ENCODE measurements at places on chromosomes 3 and 15.

GRCh38 chr3:116191409-116191808 lies 253.9 kb downstream of the LSAMP start:
- no peak for DNase-seq

- no peak for DNase-seq
These were observed 78.7 kb upstream of the ETV5 start for GRCh38 chr3:186187401-186188275.

- DNase-seq: no peak
These were observed 67.9 kb downstream of the CNTN4 start for GRCh38 chr3:2166552-2166951.

GRCh38 chr3:39284457-39284881 lies 4.6 kb upstream of the CX3CR1 start:
- DNase-seq: no peak

GRCh38 chr3:149058198-149058597 lies 28.1 kb downstream of the HLTF start:
- DNase-seq: no peak

GRCh38 chr3:51679777-51680176 lies 8.7 kb downstream of the TEX264 start:
- no peak for DNase-seq

DNA sequence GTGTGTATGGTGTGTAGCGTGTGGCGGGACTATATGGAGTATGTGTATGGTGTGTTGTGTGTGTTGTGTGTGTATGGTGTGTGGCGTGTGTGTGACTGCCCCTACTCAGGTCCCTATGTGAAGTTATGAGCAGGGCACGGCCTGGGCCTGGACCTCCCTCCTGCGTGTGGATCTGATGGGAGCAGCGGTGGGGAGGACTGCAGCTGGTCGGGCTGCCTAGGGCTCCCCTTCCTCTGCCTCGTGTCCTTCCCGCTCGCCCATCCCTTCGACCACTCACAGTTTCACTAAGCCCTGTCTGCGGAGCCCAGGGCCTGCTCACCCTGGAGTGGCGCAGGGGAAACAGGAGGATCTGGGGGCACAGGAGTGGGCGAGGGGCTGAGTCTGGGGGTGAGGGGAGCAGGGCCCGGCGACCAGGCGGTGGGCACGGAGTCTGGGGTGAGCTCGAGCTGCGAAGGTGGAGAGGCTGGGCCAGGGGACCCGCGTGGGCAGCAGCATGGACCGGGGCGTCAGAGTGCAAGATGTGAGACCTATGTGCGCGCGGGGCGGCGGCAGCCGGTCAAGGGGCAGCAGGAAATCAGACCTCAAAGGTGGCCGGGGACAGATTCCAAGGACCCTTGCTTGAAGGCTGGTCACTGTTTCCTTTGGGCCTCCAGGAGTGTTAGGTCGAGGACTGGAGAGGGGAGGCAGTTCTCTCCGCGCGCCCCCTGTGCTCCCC lies 26.6 kb downstream of the GABRA5 start:
- no peak for DNase-seq

GRCh38 chr3:42369304-42369703 lies 41.1 kb downstream of the LYZL4 start:
- no peak for DNase-seq

- no peak for DNase-seq
These were observed 9.0 kb downstream of the NIPA1 start for GRCh38 chr15:22795206-22796063.

GRCh38 chr3:98982351-98982750 lies 80.9 kb upstream of the DCBLD2 start:
- no peak for DNase-seq

GRCh38 chr15:94478763-94479162 lies 247.4 kb downstream of the MCTP2 start:
- no peak for DNase-seq

DNA sequence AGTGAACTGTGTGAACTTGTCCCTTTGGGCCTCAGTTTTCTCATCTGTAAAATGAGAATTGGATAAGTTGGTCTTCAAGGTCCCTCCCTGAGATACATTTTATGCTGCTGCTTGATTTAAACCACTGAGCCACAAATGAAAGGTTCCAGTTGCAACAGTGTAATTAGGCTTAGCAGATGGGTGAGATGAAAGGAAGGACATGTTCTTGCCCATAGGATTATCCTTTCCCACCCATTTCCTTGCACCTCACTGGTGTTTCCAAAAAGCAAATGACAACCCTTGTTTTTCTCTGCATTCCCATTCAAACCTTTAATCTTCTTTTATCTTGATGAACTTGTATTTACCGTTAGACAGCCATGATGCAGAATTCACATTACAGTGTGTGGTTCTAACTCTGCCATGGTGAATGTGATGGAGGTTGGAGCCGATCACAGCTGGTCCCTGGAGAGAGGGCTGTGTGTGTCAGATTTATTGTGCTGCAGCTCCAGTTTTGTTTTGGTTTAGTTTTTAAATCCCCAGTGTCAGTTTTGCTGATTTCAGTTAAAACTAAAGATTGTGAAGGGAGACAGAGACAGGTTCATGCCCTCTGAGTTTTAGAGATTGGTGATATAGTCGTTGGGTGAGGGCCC lies 44.0 kb downstream of the MAP2K1 start:
- no peak for DNase-seq
